ENCODE measurements at places on chromosomes 1 and 21. TPM values are rescaled to one million over a fixed set of nuclear protein-coding genes. Genes with fewer than 3 reads are reported as not detected.

HSD3B2 gene
- total RNA-seq = not detected

TMEM240 gene
- total RNA-seq = 5.5 TPM

SIK1 gene
- total RNA-seq = 0.33 TPM

DPT gene
- 1.8 TPM for total RNA-seq

PROK1 gene
- not detected for total RNA-seq

TMEM52 gene
- 0.15 TPM for total RNA-seq

AIM2 gene
- not detected for total RNA-seq

LIN28A gene
- not detected for total RNA-seq

SYPL2 gene
- 1.2 TPM for total RNA-seq

CLCA1 gene
- total RNA-seq = 0.15 TPM

ARHGAP29 gene
- total RNA-seq = 36.7 TPM

ANGPTL1 gene
- total RNA-seq = 8.1 TPM

KCNE2 gene
- not detected for total RNA-seq

TSHB gene
- not detected for total RNA-seq

TRNP1 gene
- total RNA-seq = 59.7 TPM

PARK7 gene
- 185 TPM for total RNA-seq

RXRG gene
- total RNA-seq = 0.17 TPM

CENPF gene
- 3.8 TPM for total RNA-seq

PEX19 gene
- total RNA-seq = 62.0 TPM

EPHB2 gene
- total RNA-seq = 47.3 TPM

TRIM17 gene
- 0.15 TPM for total RNA-seq

BNIPL gene
- total RNA-seq = under 0.01 TPM

LHX8 gene
- under 0.01 TPM for total RNA-seq

RNU1-4 gene
- under 0.01 TPM for total RNA-seq

CNIH4 gene
- 96.4 TPM for total RNA-seq

MRPS14 gene
- total RNA-seq = 33.3 TPM

Data from smooth muscle cell of trachea (primary cell).